Activated gamma-delta T cell (primary cell): ENCODE measurements at places on chromosomes 11 and 22.

DNA sequence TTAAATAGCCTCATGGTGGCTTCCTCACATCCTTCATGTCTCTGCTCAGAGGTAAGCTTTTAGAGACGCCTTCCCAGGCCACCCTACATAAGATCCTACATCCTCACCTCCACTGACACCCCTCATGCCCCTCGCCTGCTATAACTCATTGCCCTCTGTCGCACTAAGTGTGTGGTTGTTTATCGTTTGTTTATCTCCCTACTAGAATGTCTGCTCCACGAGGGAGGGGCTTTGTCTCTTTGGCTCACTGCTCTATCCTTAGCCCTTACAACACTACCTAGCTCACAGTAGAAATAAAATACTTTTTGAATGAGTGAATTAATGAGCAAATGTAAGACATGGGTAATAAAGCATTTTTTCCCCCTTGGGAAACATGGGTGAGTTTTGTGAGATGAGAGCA lies 1.3 kb upstream of the CBLIF start:
- no peak for DNase-seq

- no peak for DNase-seq
Observed at GRCh38 chr11:8325591-8326304, 62.1 kb upstream of the LMO1 start.

- DNase-seq, result no peak
Observed at GRCh38 chr22:37578002-37578401, 1.9 kb downstream of the LGALS2 start.

DNA sequence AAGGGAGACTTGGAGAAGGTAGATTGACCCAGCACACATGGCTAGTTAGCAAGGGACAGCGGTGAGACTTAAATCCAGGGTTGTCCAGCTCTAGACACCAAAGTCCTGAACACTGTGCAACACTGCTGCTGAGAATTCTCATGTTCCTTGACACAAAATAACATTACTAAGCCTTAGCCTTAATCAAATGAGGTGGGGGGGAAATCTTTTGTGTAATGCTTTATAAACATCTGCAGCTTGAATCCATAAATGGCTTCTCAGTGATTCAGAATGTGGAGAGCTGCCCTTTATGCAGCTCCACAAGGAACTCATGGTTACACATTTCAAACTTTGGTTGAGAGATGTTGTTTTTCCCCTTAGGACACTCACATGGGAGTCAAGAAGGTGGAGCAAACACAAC lies 80.0 kb downstream of the CD44 start:
- no peak for DNase-seq

- DNase-seq, result no peak
Observed at GRCh38 chr11:33635161-33635560, 65.5 kb downstream of the C11orf91 start.

DNA sequence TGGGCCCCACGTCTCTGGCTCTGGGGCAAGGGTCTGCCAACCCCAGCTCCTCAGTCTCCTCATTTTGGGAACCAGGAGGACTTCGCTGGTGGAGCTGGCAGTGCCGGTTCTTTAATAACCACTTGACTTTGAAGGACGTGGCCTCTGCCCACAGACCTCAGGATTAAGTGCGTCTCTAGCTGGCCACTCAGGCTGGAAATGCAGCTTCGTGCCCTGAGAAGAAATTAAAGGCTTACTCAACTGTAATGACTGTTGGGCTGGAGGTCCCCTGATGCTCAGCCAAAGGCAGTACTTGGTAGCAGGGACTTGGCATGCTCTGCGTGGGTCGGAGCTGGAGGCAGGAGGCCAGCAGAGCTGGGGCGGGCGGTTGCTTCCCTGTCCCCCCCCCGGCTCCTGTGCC lies 16.7 kb upstream of the PARVG start:
- DNase-seq, result no peak

GRCh38 chr22:17264321-17265052 lies 45.3 kb upstream of the ADA2 start:
- DNase-seq, result no peak

DNA sequence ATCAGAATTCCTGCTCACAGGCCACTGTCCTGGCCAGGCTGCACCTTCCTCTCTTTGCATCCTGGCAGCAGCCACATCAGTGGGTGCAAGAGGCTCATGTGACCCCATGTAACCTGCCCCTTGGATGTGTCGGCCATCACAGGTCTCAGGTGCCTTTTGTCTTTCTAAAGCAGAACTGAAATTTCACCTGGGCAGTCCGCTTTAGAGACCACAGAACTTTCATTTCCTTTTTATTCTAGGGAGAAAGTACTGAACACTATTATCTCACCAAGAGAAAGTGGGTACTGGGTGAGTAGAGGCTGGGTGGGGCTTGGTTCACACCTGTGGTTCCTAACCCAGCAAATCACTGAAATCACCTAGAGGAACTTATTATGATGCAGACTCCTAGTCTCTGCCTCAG lies 51.7 kb upstream of the NUP160 start:
- DNase-seq, result no peak

DNA sequence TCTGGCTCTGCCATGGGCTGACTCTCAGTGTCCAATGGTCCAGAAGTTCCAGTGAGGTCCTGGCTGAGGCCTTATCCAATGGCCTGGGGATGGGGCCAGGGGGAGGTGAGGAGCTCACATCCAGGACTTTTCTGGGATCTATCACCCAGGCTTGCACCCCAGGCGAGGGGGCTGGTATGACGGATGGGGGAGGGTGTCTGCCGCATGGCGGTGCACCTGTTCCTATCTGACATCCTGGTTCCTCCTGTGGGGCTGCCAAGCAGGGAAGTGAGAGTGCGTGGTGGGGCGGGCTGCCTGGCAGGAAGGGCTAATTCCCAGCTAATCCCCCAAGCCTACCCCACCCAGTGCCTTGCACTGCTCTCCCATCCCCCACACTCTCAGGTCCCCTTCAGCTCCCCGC lies 102.1 kb downstream of the NECTIN1 start:
- no peak for DNase-seq

DNA sequence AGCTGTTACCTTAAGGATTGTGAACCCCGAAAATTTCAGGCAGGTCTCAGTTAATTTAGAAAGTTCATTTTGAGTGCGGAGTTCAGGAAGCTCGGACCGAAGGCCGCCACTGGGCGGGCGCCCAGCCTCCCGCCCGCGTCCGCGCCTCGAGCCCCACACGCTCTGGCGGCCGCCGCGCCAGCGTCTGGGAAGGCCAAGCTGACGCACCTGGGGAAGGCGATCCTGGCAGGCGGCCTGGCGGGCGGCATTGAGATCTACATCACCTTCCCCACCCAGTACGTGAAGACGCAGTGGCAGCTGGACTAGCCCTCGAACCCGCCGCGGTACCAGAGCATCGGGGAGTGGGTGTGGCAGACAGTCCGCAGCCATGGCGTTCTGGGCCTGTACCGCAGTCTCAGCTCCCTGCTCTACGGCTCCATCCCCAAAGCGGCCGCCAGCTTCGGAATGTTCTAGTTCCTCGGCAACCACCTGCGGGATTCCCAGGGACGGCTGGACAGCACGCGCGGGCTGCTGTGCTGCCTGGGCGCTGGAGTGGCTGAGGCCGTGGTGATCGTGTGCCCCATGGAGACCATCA lies 79.5 kb downstream of the CCDC83 start:
- no peak for DNase-seq

- DNase-seq, result no peak
Observed at GRCh38 chr11:1827095-1827813, 7.5 kb upstream of the SYT8 start.
